B cell (primary cell): ENCODE measurements at places on chromosomes 5 and 9.
A peak's percentile ranks its signal among the peaks of the same experiment; 100 is the strongest.

GRCh38 chr5:61999371-61999770 is 306.6 kb upstream of the KIF2A start:
- no peak overlapping the region for H3K4me3 ChIP-seq
- no peaks in the 10 kb centered on the region for H3K27me3 ChIP-seq
- H3K4me1 ChIP-seq, result no peaks in the 10 kb centered on the region
- no peak overlapping the region for H3K27ac ChIP-seq
- no peaks in the 10 kb centered on the region for H3K36me3 ChIP-seq

GRCh38 chr5:177310757-177311391 is 824 bp downstream of the MXD3 start:
- peak; percentile 78 for DNase-seq
- no peaks in the 10 kb centered on the region for H3K27me3 ChIP-seq
- H3K4me1 ChIP-seq, result peaks cover 62% of the 10 kb centered on the region
- H3K36me3 ChIP-seq, result peaks cover 2% of the 10 kb centered on the region
- peak overlapping the region; percentile 80 for H3K4me3 ChIP-seq

DNA sequence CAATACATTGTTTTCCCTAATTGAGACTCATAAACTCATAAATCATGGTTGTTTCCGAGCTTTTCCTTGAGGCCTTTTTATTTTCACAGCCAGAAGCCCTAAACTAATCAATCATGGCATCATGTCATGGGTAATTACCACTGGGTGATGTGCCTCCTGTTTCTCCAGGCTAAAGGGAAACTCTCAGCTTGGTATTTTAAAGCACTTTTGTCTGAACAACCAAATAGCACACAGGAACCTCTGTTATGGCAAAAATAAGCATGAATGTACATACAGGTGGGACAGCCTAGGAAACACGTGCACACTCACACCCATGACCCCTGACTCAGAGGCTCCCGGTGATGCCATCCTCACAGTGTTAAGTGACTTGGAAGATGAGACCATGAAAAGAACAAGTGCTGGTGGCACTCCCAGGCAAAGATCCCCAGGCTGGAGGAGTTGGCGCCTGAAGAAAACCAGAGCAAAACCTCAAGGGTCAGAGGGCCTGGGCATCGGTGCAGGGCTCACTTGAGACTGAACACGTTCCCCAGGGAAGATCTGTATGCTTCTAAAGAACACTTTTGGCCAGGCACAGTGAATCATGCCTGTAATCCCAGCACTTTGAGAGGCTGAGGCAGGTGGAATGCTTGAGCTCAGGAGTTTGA is 154.3 kb downstream of the ROR2 start:
- H3K4me3 ChIP-seq, result no peak overlapping the region
- peaks cover 12% of the 10 kb centered on the region for H3K4me1 ChIP-seq
- H3K27me3 ChIP-seq, result no peaks in the 10 kb centered on the region
- H3K36me3 ChIP-seq, result no peaks in the 10 kb centered on the region

- H3K4me3 ChIP-seq, result no peak overlapping the region
- DNase-seq, result no peak
- no peaks in the 10 kb centered on the region for H3K27me3 ChIP-seq
- H3K4me1 ChIP-seq, result no peaks in the 10 kb centered on the region
- no peak overlapping the region for H3K27ac ChIP-seq
Observed at GRCh38 chr5:79048437-79048836, 21.0 kb downstream of the DMGDH start.

DNA sequence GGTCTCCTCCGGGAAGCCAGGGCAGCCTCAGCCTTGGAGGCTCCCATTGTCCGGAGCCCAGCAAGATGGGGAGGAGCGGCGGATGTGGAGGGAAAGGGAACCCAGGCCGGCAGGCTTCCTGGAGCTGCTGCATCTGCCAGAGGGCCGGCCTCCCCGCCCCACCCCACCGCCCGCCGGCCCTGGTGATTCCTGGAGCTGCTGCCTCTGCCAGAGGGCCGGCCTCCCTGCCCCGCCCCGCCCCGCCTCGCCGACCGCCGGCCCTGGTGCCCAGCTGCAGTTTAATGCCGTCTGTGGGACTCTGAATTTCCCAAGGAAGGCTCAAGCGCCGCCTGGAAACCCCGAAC is 31.6 kb downstream of the EXD3 start:
- peaks cover 4% of the 10 kb centered on the region for H3K36me3 ChIP-seq
- H3K27me3 ChIP-seq, result no peaks in the 10 kb centered on the region
- H3K27ac ChIP-seq, result no peak overlapping the region
- H3K4me1 ChIP-seq, result peaks cover 9% of the 10 kb centered on the region
- no peak for DNase-seq
